Forelimb muscle (tissue), 1 donor: ENCODE measurements at places on chromosomes 12 and 14.

GRCh38 chr12:59075141-59075540 lies 154.8 kb upstream of the LRIG3 start:
- DNase-seq, result no peak

DNA sequence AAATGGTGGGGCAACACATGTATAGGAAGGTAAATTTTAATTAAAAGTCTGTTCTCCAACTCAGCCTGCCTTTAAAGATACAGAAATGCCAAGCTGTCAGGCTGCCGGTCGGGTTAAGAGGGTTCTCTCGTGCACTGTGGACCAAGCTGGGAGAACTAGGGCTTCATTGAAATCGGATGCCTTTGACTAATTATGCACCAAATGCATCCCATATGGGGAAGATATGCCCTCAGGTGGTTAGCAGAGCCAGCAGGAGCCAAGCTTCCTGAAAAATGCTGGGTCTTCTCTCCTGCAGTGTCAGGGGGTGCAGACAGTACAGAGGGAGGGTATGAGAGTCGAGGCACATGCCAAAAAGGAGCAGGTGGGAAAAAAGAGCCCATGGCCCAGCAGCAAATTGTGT lies 236.1 kb downstream of the CACNA1C start:
- DNase-seq, result no peak

DNA sequence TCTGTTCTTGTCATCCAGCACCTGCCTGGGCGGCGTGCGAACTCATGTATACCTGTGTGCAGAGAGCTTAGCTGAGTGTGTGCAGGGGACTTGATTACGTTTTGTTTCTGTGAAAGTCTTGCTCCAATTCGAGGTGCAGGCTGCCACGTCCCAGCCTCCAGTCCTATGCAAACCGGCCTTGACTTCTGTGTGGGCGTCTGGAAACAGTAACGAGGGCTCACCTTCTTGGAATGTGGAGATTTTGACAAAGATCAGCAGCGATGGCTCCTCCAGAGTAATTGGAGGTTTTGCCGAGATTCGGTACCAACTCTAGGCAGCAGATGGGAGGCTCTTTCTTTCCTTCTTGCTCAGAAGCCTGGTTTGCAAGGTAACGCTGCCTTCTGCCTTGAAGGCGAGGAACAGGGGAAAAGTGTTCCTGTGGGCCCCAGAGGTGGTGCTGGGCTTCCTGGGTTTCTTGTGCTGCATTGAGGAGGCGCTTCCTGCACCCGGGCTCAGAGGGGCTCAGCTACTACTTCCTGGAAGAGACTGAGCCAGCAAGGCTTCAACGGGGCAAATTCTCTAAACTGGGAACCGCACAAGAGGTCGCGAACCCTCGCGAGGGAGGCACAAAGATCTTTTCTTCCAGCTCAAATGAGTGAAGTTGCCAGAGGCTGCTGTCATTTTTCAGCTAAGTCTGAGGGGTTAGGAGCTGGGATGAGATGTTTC lies 249.0 kb downstream of the AACS start:
- no peak for DNase-seq

DNA sequence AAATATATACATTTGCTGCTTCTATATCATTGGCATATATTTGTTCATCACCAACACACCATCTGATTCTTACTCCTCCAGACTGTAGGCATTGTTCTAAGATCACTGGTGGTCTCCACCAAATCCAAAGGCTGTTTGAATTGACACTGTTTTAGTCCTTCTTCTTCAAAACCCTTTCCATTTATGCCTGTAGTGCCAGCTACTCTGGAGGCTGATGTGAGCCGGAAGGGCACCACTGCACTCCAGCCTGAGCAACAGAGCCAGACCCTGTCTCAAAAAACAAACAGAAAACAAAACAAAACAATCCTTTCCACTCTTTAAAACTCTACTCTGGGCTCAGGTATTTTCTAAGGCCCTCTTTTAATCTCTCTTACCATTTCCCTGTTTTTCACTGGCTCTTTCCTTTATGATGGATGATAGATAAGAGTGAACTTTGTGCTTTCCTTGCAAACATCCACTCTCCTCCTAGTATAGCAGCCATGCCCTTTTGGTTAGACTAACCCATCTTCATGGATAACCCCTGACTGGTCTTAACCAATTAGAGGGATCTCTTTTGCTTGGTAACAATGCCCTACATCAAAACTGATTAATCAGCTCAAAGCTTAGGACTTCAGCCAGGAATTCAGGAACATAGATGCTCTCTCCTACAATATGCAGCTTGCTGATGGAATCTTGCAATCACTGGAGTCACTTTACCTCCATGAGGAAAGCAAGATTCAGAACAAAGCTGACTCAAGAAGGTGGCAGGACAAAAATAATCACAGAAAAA lies 24.9 kb downstream of the SPTSSA start:
- DNase-seq, result no peak

DNA sequence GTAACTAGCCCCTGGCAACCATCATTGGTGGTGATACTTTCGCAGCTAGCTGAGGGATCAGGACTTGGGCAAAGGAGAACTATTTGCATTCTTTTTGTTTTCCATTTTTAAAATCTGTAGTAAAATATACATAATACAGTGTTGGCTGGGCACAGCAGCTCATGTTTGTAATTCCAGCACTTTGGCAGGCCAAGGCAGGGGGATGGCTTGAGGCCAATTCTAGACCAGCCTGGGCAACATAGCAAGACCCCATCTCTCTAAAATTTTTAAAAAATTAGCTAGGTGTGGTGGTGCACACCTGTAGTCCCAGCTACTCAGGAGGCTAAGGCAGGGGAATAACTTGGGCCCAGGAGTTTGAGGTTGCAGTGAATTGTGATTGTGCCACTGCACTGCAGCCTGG lies 20.0 kb downstream of the TFCP2 start:
- no peak for DNase-seq

DNA sequence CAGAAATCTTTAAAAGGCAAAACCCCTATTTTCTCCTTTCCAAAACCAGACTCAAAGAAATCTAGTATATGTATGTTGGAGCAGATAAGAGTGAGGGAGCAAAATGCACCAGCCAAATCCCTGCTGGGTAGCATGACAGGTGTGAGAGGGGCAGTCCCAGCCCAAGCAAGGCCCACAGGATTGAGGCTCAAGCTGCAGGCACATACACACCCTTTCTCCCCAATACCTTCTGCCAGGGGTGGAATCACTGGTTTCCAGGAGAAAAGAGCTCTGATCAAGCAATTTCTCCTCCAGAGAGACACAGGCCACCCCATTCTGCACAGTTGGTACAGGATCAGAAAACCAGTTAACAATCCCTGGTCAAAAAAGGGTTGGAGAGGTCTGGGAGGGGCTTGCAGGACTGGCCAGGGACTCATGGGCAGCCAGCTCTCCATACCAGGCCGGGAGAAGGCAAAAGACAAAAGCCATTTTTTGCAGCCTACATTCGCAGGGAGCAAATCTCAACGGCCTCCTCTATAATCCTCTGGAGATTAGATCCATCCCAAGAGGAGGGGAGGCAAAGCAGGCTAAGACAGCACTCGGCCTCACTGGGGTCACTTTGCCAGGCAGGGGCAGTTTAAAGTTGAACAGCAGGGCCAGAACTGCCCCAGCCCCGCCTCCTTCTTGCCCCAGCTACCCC lies 2.1 kb downstream of the KMT2D start:
- DNase-seq, result no peak

GRCh38 chr12:108572166-108572790 lies 9.9 kb downstream of the ISCU start:
- DNase-seq, result no peak
